ENCODE measurements at places on chromosomes 16 and 17.

DNA sequence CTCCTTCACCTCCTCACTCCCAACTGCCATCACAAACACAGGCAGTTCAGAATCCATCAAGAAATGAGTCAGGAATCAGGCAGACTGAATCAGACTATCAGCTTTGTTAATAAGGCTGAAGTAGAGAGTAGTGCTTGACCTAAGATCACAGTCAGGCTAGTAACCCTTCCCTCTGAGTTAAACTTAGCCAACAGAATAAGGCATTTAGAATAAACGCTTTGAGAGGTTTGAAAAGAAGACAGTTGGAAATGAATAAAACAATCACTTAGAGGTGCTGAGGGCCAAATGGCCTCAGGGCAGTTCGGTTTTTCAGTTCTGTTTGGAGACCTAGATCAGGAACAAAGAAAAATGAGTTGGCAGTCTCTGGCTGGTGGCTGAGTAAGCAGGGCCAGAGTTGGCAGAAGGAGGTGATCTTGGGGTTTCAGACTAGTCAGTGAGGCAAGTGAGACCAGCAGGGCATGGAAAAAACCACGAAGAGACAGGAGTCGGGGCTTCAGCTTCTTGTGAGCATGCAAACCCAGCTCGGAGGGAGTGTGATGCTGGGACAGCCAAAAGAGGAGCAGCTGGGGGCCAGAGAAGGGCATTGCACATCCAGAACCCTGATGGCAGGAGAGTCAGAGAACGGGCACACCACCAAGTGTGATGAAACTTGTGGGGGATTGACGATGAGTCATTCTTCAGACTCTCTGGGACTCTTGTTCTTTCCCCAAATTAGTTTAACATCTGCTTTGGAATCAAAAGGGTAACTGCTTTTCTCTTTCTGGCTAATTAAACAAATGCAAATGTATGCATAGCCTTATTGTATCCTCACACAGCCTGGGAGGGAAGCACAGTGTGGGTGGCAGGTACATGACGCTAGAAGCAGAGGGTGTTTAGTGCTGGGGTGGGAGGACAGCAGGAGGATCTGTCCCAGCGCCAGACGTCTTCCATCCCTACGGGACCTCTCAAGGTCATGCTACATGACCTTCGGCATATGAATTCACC, 54.8 kb downstream of the SPECC1 start:
- DNase-seq: no peak

- DNase-seq: peak; percentile 1
Observed at GRCh38 chr17:43766413-43767052, 7.9 kb upstream of the SOST start.

- no peak for DNase-seq
Observed at GRCh38 chr16:56800355-56800754, 64.7 kb upstream of the SLC12A3 start.

GRCh38 chr16:48057048-48057447, 98.7 kb downstream of the ABCC12 start:
- DNase-seq: no peak

GRCh38 chr16:89201439-89202377, 1.4 kb upstream of the SLC22A31 start:
- DNase-seq: peak; percentile 60

GRCh38 chr17:48490451-48490892, 40.3 kb downstream of the HOXB1 start:
- DNase-seq: no peak

DNA sequence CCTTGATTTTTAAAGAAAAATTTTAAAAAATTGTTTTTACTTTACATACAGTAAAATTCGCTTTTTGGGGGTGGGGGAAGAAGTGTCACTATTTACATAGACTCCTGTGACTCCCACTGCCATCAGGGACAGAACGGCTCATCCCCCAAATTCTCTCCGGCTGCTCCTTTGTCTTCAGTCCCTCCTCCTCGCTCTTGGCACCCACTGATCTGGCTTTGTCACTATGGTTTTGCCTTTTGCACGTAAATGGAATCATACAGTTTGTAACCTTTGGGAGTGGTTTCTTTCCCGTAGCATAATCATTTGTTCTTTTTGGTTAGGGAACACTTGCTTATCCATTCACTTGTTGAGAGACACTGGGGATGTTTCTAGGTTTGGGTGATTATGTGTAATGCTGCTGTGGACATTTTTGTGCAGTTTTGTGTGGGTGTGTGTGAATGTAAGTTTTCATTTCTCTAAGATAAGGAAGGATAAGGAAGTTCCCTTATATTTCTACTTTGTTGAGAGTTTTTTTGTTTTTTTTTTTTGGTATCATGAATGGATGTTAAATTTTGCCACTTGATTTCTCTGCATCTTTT, 27.4 kb downstream of the RAB11FIP4 start:
- no peak for DNase-seq

DNA sequence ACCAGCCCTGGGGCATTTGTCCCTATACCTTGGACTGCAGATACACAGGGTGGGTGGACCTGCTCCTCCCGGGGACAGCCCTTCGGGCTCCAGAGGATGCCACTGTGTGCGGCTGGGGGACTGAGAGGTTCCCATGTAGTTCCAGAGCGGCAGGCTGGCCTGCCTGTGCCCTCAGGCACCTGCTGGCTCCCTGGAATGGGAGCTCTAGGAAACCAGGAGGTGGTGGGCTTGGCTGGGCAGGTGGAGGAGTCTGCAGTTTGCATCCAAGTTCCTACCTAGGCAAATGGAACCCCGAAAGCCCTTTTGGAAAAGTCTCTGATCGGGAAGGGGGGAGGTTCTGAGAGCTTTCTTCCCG, 982 bp downstream of the DBNDD1 start:
- no peak for DNase-seq
